ENCODE measurements at places on chromosomes 13 and 19.

DNA sequence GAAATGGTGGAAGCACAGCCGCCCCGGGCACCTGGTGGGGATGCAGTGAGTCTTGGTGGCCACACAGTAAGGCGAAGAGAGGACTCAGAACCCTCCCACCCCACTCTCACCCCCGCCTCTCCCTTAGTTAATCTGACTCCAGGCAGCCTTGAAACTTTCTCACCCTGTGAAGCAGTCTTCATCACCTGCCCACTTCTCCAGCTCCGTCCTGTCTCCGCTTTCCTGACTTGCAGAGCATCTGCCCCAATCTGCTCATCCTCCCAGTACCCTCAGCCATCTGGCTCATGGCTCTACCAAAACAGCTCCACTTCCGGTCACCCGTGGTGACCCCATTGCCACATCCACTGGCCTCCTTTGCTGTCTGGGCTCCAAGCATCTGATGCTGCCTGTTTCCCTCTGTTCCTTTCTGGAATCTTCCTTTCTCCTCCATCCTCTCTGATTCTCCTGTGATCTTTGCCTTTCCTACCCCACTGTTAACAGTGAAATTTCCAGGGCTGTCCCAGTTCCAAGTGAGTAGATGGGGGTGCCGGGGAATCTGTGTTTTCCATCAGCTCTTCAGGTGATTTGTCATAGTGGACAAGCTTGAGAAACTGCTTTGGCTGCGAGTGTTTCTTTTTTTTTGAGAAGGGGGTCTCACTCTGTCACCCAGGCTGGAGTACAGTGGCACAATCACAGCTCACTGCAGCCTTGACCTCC lies 4.3 kb downstream of the USF2 start:
- DNase-seq, result no peak

GRCh38 chr19:57434386-57435061 lies 601 bp upstream of the ZNF749 start:
- no peak for DNase-seq

DNA sequence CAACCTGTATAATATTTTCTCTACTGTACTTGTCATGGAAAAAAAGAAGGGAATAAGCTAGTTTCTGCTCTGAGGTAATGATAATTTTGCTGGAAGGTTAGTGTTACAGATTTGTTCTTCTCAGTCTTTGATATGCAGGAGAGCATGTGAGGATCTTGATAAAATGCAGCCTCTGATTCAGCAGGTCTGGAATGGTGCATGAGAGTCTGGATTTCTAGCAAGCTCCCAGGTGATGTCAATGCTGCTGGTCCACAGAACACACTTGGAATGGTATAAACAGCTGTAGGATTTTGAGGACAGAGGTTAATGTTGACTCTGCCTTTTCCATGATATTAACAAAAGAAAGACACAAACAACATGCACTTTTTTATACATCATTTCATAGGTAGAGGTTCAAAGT lies 173.6 kb downstream of the NDFIP2 start:
- DNase-seq, result no peak

GRCh38 chr19:10896851-10897526 lies 25.6 kb downstream of the CARM1 start:
- peak; percentile 27 for DNase-seq

DNA sequence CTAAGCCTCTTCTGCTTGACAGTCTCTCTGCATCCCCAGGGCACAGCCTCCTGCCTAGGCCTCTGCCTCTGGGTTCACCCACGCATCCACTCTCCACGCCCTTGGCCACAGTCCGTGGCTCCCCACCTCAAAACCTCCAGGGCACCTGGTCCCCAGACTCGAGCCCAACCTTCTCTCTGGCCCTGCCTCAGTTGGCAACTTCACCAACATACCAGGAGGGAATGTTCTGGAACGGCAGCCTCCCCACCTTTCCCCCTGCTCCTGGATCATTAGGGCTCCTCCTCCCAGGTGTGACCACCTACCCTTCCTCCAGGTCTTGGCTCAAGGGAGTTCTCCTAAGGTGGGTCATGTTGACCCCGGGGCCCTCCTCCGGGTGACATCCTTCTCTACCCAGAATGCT lies 69.1 kb downstream of the SOX1 start:
- no peak for DNase-seq

DNA sequence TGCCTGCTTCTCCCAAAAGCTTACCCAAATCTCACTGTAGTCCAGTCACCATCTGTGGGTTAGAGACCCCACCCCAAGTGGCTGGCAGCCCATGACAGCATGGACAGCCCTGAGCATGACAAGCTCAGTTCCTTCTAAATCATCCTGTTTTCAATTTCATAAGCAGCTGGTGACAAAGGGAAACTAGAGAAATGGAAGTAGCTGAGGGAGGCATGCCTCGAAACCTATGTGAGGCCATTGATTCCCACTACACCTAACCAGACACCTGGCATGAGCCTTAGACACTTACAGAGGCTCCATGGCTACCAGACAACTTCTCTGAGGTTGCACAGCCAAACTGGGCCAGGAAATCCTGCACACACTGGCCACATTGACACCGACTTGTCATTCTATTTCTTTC lies 56.2 kb downstream of the ABCC4 start:
- no peak for DNase-seq

DNA sequence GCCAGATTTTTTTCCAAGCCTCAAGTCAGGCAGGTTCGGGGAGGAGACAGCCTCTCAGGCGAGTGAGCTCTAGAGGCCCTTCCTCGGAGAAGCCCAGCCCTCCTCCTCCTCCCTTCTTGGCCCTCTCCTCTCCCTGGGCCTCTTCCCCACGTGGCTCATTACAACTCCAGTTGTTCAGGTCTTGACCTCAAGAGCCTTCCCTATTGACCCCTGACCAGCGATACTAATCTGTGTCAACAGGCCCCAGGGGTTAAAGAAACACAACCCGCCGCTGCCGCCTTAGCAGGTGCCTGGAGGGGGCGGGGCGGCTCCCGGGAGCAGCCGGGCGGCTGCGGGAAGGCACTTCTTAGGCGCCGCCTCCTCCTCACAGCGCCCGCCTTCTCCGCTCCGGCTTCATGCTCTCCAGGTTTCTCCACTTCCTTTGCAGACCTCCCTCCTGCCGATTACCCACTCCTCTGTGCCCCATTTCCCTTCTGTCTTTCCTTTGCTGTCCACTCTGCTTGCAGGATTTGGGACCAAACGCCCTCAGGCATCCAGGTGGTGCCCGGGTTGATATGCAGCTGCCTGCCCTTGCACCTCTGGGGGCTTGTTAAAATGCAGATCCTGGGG lies 51.0 kb downstream of the LYL1 start:
- DNase-seq, result no peak

- DNase-seq, result peak; percentile 79
Measured at GRCh38 chr19:2887391-2887914, 13.3 kb upstream of the ZNF57 start.

GRCh38 chr19:2978772-2979171 lies 1.4 kb downstream of the TLE6 start:
- no peak for DNase-seq

DNA sequence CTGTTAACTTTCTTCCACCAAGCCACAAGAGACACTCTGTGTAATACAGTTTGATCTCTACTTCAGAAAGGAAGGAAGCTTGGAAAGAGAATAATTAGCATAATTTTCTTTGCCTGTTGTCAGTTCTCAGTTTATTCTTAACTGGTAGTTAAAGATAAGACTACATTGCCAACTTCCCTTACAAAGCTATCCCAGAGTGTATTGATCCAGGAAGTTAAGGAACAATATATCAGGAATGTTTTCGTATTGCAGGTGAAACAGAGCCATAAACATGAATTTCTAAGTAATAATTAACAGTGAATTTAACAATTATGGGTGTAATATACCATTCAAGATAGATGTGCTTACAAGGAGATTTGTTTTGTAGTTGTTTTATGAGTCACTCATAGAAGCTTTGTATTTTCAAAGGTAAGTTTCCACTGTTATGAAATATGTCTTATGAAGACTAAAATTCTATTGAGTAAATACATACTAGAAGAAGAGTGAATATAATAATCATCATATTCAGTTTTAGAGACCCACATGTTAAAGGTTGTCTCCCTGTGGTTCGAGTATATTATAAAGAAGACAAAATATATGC lies 88.4 kb upstream of the KLF5 start:
- no peak for DNase-seq

DNA sequence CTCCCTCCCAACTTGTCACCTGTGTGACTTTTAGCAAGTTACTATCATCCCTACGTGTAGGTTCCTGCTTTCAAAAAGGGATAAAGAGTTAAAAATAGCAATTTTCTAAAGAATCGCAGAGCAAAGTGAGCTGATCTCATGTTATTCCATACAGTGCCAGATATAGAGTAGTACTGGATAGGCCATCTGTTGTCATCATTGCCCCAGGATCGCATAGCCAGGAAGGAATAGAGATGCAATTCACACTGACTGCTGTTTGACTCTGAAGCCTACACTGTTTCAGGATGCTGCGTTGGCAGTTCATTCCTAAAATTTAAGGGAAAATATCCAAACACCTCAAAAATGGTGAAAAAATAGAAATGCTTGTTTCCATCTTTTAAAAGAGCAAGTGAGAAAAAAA lies 138.9 kb downstream of the SHISA2 start:
- no peak for DNase-seq

GRCh38 chr13:79973533-79973963 lies 367.4 kb downstream of the SPRY2 start:
- DNase-seq, result peak; percentile 60
